ENCODE measurements at places on chromosomes 3 and 15.

DNA sequence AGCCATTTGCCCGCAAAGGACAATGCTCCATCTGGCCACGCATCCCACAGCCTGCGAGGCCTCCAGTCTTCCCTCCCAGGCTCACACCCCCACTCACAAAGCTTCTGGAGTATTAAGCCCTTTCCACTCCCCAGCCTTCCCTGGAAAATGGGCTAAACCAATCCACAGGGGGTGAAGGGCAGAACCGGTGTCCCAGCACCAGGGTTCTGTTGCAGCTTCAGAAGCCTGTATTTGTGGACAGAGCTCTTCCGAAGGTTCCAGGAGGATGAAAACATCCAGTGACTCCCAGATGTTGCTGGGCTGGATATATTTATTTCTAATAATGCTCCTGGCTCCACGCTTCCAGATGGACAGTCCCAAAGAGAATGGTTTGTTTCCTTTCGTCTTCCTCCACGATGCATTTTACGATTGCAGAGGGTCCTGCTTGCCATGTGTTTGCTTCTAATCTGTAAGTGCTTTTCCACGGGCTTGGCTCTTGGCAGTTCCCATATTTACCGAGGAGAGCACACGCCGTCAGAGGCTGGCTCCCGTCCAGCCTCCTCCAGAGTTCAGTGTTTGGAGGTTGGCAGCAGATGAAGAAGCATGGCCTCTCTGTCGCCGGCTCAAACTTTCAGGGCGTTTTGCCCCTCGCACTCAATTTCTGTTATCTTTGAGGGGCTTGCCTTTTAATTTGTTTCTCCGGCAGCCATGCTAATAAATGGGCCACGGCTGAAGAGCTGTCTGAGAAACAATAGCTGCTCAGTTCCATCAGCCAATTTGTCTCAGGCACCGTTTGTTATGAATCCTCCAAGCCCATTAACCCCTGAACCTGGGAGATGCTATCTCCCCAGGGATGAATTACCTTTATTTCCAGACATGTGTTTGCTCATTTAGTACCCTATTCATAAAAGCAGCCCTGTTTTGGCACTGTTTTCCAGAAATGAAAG lies 367.9 kb upstream of the PROK2 start:
- DNase-seq: no peak

- DNase-seq: no peak
Measured at GRCh38 chr15:91874992-91875660, 21.6 kb downstream of the SLCO3A1 start.

DNA sequence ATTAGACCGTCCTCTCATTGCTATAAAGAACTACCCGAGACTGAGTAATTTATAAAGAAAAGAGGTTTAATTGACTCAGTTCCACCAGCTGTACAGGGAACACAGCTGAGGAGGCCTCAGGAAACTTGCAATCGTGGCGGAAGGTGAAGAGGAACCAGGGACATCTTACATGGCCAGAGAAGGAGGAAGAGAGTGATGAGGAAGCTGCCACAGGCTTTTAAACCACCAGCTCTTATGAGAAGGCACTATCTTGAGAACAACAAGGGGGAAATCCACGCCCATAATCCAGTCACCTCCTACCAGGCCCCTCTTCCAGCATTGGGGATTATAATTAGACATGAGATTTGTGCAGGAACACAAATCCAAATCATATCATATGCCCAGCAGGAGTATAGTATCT lies 138.5 kb downstream of the ALCAM start:
- DNase-seq: no peak

- DNase-seq: no peak
Measured at GRCh38 chr3:143363949-143364348, 244.4 kb downstream of the CHST2 start.

- DNase-seq: no peak
Measured at GRCh38 chr3:127131424-127132170, 61.3 kb upstream of the PRR23E start.

DNA sequence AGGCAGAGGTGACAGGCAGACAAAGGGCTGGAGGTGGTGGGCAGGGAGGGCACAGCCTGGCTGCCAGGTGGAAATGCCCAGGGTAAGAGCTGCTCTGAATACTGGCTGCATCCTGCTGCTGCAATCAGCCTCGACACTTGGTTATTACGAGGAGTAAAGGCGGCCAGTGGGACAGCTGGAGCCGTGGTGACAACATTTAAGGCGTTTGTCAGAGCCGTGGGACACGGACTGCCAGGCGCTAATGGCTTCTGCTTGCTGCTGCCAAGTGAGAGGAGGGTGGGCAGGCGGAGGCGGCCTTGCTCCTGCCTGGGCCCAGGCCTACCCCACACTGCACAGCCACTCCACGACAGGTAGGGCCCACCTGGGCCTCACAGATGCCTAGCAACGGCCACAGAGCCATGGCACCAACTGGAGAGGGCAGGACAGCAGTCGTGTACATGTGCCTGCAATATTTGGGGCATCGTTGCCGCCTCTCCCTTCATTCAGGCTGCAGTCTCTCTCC lies 49.2 kb upstream of the TMEM115 start:
- no peak for DNase-seq

- DNase-seq: no peak
Measured at GRCh38 chr15:92333709-92334108, 60.0 kb upstream of the ST8SIA2 start.

DNA sequence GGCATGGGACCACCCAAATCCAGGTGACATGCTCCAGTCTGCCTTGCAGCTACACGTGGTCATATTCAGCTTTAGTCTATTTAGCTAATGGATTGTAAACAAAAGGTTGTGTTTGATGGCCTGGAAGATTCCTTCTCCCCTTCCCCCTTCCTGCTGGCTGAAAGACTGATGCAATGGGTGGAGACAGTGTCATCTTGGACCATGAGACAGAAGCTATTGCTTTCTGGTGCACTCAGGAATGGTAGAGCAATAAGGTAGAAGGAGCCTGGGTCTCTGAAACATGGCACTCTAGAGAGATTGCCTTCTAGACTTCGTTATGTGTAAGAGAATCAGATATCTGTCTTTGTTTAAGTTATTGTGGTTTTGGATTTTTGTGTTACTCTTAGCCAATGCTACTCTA lies 25.7 kb upstream of the PTX3 start:
- no peak for DNase-seq

GRCh38 chr15:41562784-41563198 lies 3.8 kb downstream of the TYRO3 start:
- DNase-seq: no peak

DNA sequence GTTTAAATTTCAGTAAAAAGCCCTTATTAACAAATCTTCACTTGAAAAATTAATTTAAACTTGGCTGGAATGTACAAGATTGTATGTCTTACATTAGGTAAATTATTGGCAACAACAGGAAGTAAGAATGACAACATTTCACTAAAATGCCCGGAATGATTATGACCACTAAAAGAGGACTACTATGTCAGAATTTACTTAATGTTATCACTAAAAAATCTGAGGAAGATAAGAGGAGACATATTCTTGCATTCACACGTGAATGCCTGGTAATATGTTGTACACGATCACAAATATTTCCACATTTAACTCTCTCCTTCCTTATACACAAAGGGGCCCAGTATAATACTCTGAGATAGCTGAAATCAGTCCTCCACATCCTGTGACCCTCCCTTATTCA lies 29.7 kb downstream of the VGLL3 start:
- DNase-seq: no peak

GRCh38 chr15:57044072-57044702 lies 125.7 kb downstream of the TCF12 start:
- no peak for DNase-seq

DNA sequence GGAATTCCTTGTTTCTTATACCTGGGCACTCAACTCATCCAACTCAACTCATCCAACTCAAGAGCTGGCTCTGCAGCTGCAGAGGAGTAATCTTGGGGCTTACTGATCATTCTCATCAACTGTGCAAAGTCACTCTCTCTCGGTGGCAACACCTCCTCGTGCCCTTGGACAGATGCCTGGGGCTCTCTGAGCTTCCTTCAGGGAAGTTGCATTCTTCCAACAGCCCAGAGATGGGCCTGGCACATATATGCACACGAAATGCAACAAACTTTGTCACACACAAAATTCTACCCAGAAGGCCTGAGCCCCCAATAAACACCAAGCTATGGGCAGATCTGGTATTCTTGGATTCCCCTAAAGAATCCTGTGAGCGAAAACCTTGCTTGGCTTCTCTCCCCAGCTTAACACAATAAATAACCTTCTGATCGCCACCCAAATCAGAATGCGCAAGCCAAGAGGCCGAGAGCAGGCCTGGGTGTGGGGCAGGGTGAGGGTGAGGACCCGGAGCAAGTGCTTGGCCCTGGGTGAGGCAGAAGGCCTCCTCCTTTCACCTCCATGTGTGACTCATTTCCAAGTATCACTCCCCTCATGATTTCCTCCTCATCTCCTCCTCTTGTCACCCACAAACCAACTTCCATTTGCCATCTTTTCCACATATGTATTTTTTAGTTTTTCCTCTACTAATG lies 15.4 kb downstream of the TGM5 start:
- no peak for DNase-seq

DNA sequence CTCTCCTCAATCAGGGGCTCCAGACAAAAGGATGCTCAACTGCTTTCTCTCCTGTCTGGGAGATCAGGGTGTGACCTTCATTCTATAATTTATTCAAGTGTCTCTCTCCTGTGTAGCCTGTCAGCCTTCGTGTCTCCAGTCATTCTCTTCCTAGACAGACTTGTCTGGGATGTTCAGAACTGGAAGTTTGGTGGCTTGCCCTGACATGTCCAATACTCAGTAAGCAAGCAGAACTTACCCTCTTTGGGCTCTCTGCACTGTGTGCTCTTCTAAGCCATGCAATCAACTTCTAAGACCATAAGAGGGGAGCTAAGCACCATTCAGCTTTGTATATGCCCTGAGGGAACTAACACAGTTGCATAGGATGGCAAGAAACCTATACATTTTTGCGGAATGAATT lies 14.1 kb downstream of the ACKR2 start:
- DNase-seq: no peak

GRCh38 chr3:110654843-110655502 lies 416.6 kb upstream of the NECTIN3 start:
- no peak for DNase-seq

GRCh38 chr3:36542186-36542585 lies 161.9 kb downstream of the STAC start:
- DNase-seq: no peak

- no peak for DNase-seq
Measured at GRCh38 chr15:48318131-48318530, 13.1 kb upstream of the DUT start.

DNA sequence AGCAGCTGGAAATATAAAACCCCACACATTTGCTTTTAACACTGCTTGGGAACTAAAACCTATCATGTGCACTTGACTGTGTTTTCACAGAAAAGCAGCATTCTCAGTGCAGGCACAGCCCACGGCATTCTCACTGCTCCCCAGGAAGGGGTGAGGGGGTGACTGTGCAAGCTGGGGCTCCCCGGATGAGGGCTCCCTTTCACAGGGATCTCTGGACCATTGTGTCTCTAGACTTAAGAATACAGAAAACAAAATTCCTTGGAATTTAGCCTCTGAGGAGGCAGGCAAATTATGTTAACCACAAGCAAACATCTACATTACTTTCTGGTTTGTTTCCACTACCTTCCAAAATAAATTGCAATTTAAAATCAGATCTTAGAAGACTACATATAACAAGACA lies 100.3 kb downstream of the FSIP1 start:
- DNase-seq: no peak

- DNase-seq: no peak
Measured at GRCh38 chr3:55964491-55964985, 477.4 kb upstream of the WNT5A start.

DNA sequence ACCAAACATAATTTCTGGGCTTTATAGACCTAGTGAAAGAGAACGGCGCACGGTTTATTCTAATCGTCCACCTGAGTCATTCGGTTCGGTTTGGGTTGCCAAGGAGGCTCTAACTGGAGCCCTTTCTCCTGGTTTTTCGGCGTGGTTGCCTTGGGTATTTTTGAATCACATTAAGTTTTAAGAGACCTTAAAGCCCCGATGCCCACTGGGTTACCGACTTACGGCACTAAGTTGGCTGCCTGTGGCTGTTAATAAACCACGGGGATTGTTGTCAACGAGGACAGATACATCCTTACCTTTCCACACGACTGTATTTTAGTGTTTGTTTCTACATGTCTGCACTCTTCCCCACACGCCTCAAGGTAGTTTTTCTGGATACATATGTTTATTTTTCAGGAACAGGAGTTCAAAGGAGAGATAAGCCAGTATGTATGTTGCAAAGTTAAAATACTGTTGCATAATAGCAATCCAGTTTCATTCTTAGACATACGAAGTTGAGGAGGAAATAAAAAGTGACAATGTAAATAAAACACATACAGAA lies 1.2 kb upstream of the ANP32A start:
- DNase-seq: no peak

GRCh38 chr3:74066456-74066855 lies 441.7 kb upstream of the PDZRN3 start:
- no peak for DNase-seq

DNA sequence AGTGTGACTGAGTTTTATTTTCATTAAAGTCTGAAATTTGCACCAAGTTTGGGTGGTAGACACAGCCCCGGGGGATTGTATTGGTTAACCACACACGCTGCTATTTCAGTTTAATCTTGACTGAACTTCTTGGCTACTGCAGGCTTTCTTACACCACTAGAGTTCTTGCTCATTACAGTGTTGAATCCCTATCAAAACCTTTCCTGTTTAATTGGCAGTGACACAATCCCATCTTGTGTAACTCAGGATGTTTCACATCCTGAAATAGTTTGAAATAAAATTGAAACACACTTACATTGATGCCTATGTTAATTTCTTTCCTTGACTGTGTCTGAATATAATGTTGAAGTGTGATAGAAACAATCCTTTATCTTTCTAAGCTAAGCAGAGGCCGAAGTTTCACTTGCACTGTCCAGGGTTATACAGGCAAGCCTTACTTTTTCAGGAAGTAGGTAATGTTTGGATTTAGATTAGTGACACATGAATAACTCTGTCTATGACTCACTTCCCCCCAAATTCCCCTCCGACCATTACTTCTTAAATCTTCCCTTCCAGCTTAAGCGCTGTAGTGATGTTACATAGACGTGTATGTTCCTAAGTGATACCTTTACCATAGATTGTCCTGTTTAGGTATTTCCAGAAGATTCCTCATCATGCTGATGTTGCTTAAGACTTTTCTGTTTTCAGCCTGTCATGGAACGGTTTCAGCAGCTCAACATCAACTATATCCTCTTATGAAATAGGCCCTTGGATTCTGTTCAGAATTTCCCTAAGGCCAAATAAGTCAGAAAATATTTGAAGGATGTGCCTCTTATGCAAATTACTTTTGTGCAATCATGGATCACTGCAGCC lies 16.8 kb downstream of the ATG7 start:
- DNase-seq: no peak

- no peak for DNase-seq
Measured at GRCh38 chr3:143237077-143237627, 117.6 kb downstream of the CHST2 start.

DNA sequence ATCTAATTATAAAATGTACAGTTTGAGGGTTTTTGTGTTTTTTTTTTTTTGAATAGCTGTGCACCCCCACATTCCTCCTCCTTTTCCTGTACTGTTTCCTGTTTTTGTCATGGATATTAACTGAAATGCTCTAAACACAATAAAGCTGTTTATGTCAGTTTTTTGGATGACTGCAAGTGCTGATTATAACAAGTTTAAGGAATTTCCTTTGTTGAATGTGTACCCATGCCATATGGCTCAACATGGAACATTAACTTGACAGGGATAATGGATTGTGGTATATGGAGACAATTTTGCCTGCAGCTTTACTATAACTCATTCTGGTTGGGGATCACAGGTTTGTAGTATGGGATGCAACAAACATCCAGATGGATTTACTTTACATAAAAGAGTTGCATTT lies 216.4 kb downstream of the TCF12 start:
- no peak for DNase-seq
